Esophagus squamous epithelium (tissue), 5 donors: ENCODE measurements at places on chromosomes 6 and 20.

DNA sequence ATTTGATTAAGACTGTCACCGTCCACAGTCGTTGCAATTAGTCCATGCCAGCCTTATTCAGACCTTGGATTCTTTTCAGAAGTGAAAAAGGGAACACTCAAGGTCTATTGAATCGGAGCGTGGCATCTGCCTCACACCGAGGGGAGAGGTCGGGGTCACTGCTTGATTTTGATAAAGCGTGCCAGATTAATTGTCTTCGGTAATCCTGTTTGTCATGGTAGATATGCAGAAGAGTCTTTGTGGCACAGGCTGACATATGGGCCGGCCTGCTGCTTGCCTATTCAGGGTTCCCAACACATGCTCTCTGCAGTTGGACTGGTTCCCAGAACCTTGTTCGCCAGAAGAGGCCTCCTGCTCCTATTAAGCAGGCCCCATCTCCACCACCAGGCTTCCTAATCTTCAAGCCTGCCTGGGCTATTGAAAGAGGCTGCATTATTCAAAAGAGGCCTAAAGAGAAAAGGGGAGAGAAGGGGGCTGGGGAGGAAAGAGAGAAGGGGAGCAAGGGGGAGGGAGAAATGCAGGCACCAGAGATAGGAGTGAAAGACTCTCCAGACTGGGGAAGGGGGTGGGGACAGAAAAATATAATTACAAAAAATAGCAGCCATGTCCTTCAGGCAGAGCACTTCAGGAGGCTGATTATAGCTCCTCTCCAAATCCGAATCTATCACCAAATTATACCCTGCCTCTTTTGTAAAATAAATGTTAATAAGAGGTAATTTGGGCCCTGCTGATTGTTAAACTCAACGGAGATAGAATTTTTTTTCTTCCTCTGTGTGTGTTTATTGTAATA lies 611.3 kb downstream of the HDGFL1 start:
- no peak overlapping the region for H3K4me3 ChIP-seq
- no peaks in the 10 kb centered on the region for H3K4me1 ChIP-seq
- DNase-seq, result no peak
- no peak overlapping the region for H3K27ac ChIP-seq
- no peaks in the 10 kb centered on the region for H3K36me3 ChIP-seq

GRCh38 chr6:156538875-156539660 lies 238.1 kb upstream of the ARID1B start:
- no peaks in the 10 kb centered on the region for H3K27me3 ChIP-seq
- H3K4me3 ChIP-seq, result no peak overlapping the region
- no peaks in the 10 kb centered on the region for H3K4me1 ChIP-seq
- DNase-seq, result no peak

- no peaks in the 10 kb centered on the region for H3K27me3 ChIP-seq
These were observed 14.9 kb upstream of the HDDC2 start for GRCh38 chr6:125316621-125317020.

GRCh38 chr6:41053041-41053440 lies at the start of gene APOBEC2:
TSS of gene APOBEC2 (plus strand) at chr6:41053202. CDS start at chr6:41053348, 146 bp downstream.
- no peak within 1 kb of the TSS for H3K4me3 ChIP-seq
- peaks cover 10% of the 10 kb centered on the region for H3K4me1 ChIP-seq
- H3K27me3 ChIP-seq, result no peaks in the 10 kb centered on the region
- no peak within 1 kb of the TSS for H3K27ac ChIP-seq

GRCh38 chr20:1224205-1224890 lies 1.5 kb upstream of the RAD21L1 start:
- no peak overlapping the region for H3K4me3 ChIP-seq
- H3K4me1 ChIP-seq, result peaks cover 17% of the 10 kb centered on the region
- DNase-seq, result no peak
- H3K27ac ChIP-seq, result no peak overlapping the region

DNA sequence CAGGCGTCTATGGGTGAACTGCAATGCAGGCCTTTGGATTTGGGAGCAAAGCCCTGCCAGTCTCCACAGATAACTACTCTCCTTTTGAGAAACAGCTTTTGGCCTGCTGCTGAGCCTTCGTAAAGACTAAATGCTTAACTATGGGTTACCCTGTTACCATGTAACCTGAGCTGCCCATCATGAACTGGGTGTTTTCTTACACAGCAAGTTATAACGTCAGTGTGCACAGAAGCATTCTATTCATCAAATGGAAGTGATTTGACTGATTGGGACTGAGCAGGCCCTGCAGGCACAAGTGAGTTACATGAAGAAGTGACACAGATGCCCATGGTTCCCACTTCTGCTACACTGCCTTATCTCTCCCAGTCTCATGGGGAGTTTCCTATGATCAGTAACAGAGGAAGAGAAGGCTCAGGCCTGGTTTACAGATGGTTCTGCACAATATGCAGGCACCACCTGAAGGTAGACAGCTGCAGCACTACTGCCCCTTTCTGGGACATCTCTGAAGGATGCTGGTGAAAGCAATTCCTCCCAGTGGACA lies 319.1 kb downstream of the CD83 start:
- H3K27ac ChIP-seq, result no peak overlapping the region
- H3K4me3 ChIP-seq, result no peak overlapping the region
- no peak for DNase-seq
- no peaks in the 10 kb centered on the region for H3K27me3 ChIP-seq
- H3K4me1 ChIP-seq, result peaks cover 6% of the 10 kb centered on the region

GRCh38 chr6:135021310-135022049 lies 33.1 kb downstream of the HBS1L start:
- no peak for DNase-seq
- H3K4me1 ChIP-seq, result no peaks in the 10 kb centered on the region
- H3K4me3 ChIP-seq, result no peak overlapping the region
- H3K36me3 ChIP-seq, result no peaks in the 10 kb centered on the region
- no peak overlapping the region for H3K27ac ChIP-seq
